ENCODE measurements at places on chromosomes 16 and 17. TPM values are rescaled to one million over a fixed set of nuclear protein-coding genes. Genes with fewer than 3 reads are reported as not detected.
A peak's percentile ranks its signal among the peaks of the same experiment; 100 is the strongest.

MT1G gene
- total RNA-seq = 3.5 TPM

AIPL1 gene
- total RNA-seq = not detected

TMEM204 gene
- total RNA-seq = 24.7 TPM

SCNN1B gene
- 16.4 TPM for total RNA-seq

YBX2 gene
- 0.57 TPM for total RNA-seq

PGAP6 gene
- total RNA-seq = 38.0 TPM

CSH1 gene
- total RNA-seq = not detected

ITGA3 gene
- 204 TPM for total RNA-seq

KRT27 gene
- 0.14 TPM for total RNA-seq

MAF gene
- 49.2 TPM for total RNA-seq

SLC16A6 gene
- total RNA-seq = 7.2 TPM

CLEC18B gene
- total RNA-seq = 1.9 TPM

SPIRE2 gene
- total RNA-seq = 12.0 TPM

DNA sequence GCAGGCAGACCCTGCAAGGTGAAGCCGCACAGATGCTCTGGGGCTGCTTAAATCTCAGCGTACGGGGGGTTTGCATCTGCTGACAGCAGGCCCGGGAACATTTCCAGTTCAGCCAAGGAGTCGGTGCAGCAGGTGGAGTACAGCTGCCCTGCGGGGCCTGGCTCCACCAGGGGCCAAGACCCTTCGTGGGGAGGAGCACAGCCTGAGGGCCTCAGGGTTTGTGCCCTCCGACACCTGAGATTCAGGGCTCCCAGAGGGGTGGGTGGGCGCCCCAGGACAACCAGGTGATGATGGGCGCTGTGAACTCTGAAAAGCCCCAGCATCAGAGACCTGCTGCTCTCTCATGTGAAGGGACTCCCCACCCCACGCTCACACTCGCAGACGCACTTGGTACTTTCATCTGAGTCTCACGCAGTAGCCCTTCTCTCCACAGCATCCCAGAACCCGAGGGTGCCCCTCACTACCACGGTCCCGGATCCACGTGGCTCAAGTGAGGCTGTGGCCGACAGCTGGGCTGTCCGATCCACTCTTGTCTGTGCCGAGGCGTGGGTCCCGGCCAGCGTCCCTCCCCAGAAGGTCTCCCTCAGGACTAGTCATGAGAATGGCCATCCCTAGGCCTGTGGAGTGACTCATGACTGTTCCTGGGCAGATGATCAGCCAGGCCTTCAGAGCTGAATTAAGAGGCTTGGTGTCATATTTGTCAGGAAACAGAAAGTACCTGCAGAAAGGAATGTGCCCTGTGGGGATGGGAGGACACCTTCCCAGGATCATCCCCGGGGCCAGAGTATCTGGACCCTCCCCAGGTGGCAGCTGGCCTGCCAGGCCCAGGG, 29.6 kb downstream of the ACSF3 start:
- DNase-seq = no peak
- H3K27ac ChIP-seq = no peak overlapping the region
- no peaks in the 10 kb centered on the region for H3K4me1 ChIP-seq
- H3K27me3 ChIP-seq = no peaks in the 10 kb centered on the region
- H3K4me3 ChIP-seq = no peak overlapping the region

- no peaks in the 10 kb centered on the region for H3K27me3 ChIP-seq
- peak; percentile 51 for DNase-seq
- peak overlapping the region; percentile 81 for H3K4me3 ChIP-seq
- peaks cover 10% of the 10 kb centered on the region for H3K36me3 ChIP-seq
Observed at GRCh38 chr17:50095626-50096037, 481 bp downstream of the PDK2 start.

- peaks cover 20% of the 10 kb centered on the region for H3K36me3 ChIP-seq
- peak; percentile 66 for DNase-seq
- no peaks in the 10 kb centered on the region for H3K27me3 ChIP-seq
- H3K4me1 ChIP-seq = no peaks in the 10 kb centered on the region
- no peak overlapping the region for H3K4me3 ChIP-seq
Observed at GRCh38 chr16:23578101-23578830, 17.9 kb downstream of the NDUFAB1 start.

- H3K36me3 ChIP-seq = no peaks in the 10 kb centered on the region
- peaks cover 12% of the 10 kb centered on the region for H3K4me1 ChIP-seq
- peaks cover 41% of the 10 kb centered on the region for H3K27me3 ChIP-seq
- no peak overlapping the region for H3K4me3 ChIP-seq
Observed at GRCh38 chr17:7045492-7046126, 1.7 kb upstream of the SLC16A11 start.

DNA sequence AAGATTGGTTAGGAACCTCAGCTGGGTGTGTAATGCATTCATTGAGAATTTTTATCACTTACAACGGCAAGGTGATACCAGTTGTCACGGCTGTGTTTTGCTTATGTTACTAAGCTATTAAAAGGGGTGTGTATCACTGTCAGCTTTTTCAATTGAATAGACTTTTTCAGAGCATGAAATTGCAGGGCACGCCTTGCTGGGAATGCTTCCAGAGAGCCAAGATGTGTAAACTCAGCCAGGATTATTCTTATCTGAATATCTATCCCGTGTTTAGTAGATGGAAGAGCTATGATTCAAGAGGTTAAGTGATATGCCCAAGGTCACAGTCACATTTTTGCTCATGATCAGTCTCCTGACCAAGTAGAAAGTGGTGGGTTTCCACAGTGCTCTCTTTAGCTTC, 6.6 kb upstream of the TEKT3 start:
- no peak overlapping the region for H3K27ac ChIP-seq
- no peaks in the 10 kb centered on the region for H3K36me3 ChIP-seq
- no peak overlapping the region for H3K4me3 ChIP-seq
- no peak for DNase-seq
- H3K4me1 ChIP-seq = peaks cover 2% of the 10 kb centered on the region

DNA sequence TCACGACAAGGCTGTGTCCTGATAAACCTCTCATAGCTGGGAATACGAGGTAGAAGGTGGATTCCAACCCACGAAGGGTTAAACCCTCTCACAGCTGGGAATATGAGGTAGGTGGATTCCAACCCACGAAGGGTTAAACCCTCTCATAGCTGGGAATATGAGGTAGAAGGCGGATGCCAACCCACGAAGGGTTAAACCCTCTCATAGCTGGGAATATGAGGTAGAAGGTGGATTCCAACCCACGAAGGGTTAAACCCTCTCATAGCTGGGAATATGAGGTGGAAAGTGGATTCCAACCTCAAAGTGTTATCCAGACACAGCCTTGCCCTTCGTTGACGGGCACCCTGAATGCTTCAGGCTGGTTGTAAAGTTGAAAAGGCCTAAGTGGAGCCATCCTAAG, 31.0 kb downstream of the AXIN1 start:
- no peak overlapping the region for H3K27ac ChIP-seq
- DNase-seq = no peak
- H3K36me3 ChIP-seq = no peaks in the 10 kb centered on the region
- H3K4me1 ChIP-seq = no peaks in the 10 kb centered on the region
- H3K27me3 ChIP-seq = no peaks in the 10 kb centered on the region
- H3K4me3 ChIP-seq = no peak overlapping the region

DNA sequence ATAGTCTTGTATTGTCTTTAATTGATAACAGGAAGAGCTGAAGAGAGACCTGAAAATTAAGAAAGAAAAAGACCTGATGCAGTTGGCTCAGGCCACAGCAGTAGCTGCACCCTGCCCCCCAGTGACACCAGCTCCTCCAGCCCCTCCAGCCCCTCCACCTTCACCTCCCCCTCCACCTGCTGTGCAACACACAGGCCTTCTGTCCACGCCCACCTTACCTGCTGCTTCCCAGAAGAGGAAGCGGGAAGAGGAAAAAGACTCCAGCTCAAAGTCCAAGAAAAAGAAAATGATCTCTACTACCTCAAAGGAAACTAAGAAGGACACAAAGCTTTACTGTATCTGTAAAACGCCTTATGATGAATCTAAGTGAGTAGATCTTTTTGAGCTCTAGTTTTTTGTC, 36.8 kb downstream of the C17orf58 start:
- H3K4me3 ChIP-seq = no peak overlapping the region
- no peak for DNase-seq
- no peak overlapping the region for H3K27ac ChIP-seq
- H3K4me1 ChIP-seq = no peaks in the 10 kb centered on the region

DNA sequence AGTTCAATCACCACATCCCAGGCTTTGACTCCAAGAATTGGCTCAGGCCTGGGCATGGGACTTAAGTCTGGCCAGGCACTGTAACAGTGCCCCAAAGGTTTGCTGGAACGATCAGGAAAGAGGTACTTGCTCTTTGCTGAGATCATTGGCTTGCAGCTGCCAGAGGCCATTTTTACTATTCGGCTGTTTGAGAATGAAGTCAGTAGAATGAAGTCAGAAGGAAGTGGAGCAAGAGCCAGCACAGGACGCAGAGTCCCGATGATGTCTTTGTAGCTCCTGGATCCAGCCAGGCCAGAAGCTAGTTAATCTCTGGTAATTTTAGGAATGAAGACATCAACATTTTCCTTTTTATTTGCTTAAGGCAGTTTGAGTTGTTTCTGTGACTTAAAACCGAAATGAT, 195.5 kb downstream of the RAB11FIP4 start:
- no peaks in the 10 kb centered on the region for H3K27me3 ChIP-seq
- DNase-seq = no peak
- H3K36me3 ChIP-seq = no peaks in the 10 kb centered on the region
- no peak overlapping the region for H3K4me3 ChIP-seq

- no peaks in the 10 kb centered on the region for H3K4me1 ChIP-seq
- no peak overlapping the region for H3K4me3 ChIP-seq
- no peak overlapping the region for H3K27ac ChIP-seq
- no peak for DNase-seq
Observed at GRCh38 chr17:32688221-32688620, 188.7 kb downstream of the MYO1D start.

GRCh38 chr17:81083125-81083765, 48.3 kb downstream of the BAIAP2 start:
- DNase-seq = peak; percentile 91
- H3K4me1 ChIP-seq = peaks cover 27% of the 10 kb centered on the region
- H3K27ac ChIP-seq = peak overlapping the region; percentile 91

GRCh38 chr16:79182616-79183015, 417.9 kb downstream of the MAF start:
- no peak overlapping the region for H3K4me3 ChIP-seq
- peaks cover 6% of the 10 kb centered on the region for H3K4me1 ChIP-seq
- no peak overlapping the region for H3K27ac ChIP-seq
- DNase-seq = no peak

GRCh38 chr16:67163164-67163998, 1.2 kb upstream of the HSF4 start:
- H3K27ac ChIP-seq = no peak overlapping the region
- H3K27me3 ChIP-seq = peaks cover 68% of the 10 kb centered on the region
- peak; percentile 50 for DNase-seq

DNA sequence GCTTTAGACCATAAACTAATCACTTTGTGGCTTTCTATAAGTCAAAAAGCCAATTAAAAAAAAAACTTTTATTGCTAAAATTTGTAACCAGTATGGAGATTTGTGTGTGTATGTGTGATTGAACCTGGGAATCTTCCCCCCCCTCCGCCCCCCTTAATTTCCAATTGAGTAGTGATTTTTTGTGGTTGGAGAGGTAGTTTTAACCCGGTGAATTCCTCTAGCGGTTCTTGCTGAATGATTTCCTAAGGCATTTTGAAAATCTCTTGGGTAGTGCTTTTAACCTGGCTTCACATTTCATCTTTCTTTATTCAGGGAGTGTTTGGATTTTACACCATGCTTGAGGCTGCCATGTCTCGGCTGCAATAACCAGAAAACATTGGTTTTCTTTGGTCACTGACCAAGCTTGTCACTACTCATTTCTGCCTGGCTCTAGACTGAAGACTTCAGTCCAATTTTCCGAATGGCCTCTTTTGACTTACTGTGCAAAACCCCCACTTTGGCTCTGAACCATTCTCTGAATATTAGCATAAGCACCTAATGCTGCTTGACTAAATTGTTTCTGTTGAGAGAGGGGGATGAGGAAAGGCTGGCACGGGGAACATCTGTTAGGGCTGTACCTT, 35.6 kb downstream of the PRKCA start:
- H3K4me3 ChIP-seq = no peak overlapping the region
- DNase-seq = no peak
- no peaks in the 10 kb centered on the region for H3K27me3 ChIP-seq
- peaks cover 11% of the 10 kb centered on the region for H3K4me1 ChIP-seq
- H3K36me3 ChIP-seq = no peaks in the 10 kb centered on the region

GRCh38 chr16:27726621-27727261, 176.8 kb downstream of the KATNIP start:
- no peak for DNase-seq
- no peak overlapping the region for H3K27ac ChIP-seq
- no peak overlapping the region for H3K4me3 ChIP-seq
- H3K27me3 ChIP-seq = no peaks in the 10 kb centered on the region
- peaks cover 25% of the 10 kb centered on the region for H3K4me1 ChIP-seq

- no peak overlapping the region for H3K27ac ChIP-seq
- no peak for DNase-seq
- H3K27me3 ChIP-seq = no peaks in the 10 kb centered on the region
- H3K4me3 ChIP-seq = no peak overlapping the region
- H3K36me3 ChIP-seq = peaks cover 2% of the 10 kb centered on the region
- no peaks in the 10 kb centered on the region for H3K4me1 ChIP-seq
Observed at GRCh38 chr16:57754354-57755060, 18.9 kb downstream of the KATNB1 start.

GRCh38 chr17:78407387-78408000, 29.0 kb downstream of the PGS1 start:
- H3K4me3 ChIP-seq = no peak overlapping the region
- peaks cover 9% of the 10 kb centered on the region for H3K4me1 ChIP-seq
- no peaks in the 10 kb centered on the region for H3K27me3 ChIP-seq
- peaks cover 14% of the 10 kb centered on the region for H3K36me3 ChIP-seq
- DNase-seq = no peak
- no peak overlapping the region for H3K27ac ChIP-seq

DNA sequence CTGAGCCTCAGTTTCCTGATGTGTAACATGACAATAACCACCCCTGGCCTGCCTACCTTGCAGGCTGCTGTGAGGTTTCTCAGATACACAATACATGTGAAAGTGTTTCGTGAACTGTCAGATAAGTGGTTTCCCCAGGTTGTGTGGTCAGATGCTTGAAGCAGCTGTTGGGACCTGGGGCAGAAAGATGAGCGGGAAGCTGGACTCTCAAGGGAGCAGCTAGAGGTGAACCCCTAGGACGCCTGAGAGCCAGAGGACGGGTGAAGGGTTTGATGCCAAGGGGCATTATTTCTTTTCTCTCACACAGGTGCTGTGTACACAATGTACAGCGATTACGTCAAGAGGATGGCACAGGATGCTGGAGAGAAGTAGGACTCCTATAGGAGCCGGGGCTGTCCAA, 2.3 kb downstream of the HIGD1B start:
- no peak overlapping the region for H3K4me3 ChIP-seq
- no peaks in the 10 kb centered on the region for H3K4me1 ChIP-seq
- peaks cover 42% of the 10 kb centered on the region for H3K36me3 ChIP-seq
- peak overlapping the region; percentile 26 for H3K27ac ChIP-seq
- no peak for DNase-seq

DNA sequence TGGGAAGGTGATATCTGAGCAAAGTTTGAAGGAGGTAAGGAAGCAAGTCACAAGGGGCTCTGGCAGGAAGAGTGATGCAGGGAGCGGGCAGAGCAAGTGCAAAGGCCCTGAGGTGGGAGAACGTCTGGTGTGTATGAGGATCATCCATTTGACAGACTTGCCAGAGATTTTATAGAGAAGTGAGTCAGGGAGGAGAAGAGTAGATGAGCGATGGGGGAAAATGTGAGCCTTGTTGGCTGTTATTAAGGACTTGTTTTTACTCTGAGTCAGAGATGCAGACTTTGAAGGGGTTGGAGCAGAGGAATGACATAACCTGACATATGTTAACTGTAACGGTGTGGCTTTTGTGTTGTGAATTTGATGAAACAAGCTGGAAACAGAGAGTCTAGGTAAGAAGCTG, 3.5 kb upstream of the CLEC10A start:
- H3K4me1 ChIP-seq = no peaks in the 10 kb centered on the region
- H3K27me3 ChIP-seq = no peaks in the 10 kb centered on the region
- H3K27ac ChIP-seq = no peak overlapping the region
- no peaks in the 10 kb centered on the region for H3K36me3 ChIP-seq

- H3K27ac ChIP-seq = peak overlapping the region; percentile 4
- no peaks in the 10 kb centered on the region for H3K36me3 ChIP-seq
- H3K4me1 ChIP-seq = peaks cover 13% of the 10 kb centered on the region
Observed at GRCh38 chr16:17358355-17358754, 112.4 kb downstream of the XYLT1 start.
